ENCODE measurements at places on chromosomes 5 and 9. TPM values are rescaled to one million over a fixed set of nuclear protein-coding genes. Genes with fewer than 3 reads are reported as not detected.

Gene ELAVL2
- polyA plus RNA-seq: 2.8 TPM

Gene OR2V2
- polyA plus RNA-seq: not detected

Gene OR13C3
- polyA plus RNA-seq: not detected

DNA sequence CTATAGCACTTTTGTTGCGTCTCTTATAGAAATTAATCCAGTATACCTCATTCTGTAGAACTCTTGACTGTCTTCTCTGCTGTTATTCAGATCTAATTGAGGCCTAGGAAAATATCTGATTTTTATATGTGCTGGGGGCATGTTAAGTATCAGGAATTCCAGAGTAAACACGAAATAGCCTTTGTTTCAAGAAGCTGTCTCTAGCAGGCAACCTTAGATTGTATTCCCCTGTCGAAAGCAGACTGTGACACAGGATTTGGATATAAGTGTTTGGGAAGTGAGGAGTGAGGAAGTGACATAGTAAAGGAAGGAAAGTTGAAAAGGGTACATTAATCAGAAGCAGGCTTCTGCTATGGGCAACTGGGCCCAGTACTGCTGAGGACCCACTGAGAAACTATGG lies 72.1 kb upstream of the RASA1 start:
- no peak for DNase-seq

DNA sequence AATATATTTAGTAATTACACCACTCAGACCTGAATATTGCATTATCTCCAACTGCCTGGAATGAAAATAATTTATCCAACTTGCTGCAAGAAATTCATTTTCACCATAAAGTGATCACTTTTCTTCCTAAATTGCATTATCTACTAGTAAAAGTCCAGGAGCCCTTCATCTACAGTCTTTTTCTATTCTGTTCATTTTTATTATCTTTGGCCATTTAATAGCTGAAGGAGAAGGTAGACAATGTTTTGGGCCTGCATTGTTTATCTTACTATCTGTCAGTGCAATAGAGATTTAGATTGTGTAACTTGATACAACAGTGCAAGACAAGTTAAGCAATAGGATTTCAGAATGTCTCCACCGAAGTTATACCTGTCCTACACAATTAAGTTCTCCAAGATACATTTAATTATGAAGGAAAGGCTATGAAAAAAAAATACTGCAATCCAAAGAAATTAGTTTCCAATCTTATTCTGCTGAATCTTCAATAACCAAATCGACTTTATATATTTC lies 1339.7 kb upstream of the CDH6 start:
- DNase-seq: no peak

GRCh38 chr5:36374266-36374862 lies 72.7 kb upstream of the RANBP3L start:
- no peak for DNase-seq

DNA sequence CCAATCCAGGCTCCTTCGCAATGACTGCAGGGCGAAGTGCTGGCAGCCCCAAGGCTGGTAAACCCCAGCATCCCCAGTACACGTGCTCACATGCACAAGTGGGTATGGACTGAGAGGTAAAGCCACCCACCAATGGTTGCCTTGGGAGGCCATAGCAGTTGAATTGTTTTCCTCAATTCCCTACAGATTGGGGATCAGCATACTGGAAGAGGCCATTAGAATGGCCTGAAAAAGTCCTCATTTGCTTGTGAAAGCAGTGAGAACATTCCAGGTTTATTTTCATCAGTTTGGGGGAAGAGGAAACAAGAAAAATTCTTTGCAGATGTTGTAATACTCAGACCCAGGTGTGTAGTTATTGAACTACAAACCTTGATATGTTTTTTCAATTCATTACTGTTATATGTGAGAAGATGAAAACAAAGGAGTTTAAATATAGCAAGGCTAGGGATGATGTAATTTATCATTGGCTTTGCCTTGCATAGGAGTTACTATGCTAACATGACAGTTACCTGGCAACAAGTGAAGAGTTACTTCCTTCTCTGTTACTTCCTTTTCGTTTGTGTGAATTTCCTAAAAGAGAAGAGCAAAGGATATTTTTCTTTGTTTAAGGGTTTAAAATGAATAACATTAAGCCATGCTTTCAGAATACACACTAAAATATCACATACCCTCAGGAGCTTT lies 36.4 kb downstream of the MTMR12 start:
- DNase-seq: peak; percentile 28

DNA sequence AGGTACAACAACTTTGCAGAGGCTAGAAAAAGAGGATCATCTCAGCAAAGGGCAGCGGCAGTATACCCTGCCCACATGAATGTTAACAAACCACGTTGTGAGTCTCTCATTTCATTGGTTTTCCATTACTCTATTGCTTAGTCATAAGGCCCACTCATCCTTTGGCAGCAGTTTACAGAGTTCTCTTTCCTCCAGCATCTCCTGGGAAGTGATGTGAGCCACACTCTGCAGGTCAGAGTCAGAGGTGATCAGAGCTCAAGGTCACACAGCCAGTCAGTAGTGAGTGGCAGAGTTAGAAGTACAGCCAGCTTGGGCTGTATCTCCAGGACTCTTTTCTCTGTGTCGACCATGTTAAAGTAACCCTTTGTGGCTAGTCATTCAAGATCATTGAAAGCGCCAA lies 599.6 kb upstream of the GRAMD2B start:
- no peak for DNase-seq

DNA sequence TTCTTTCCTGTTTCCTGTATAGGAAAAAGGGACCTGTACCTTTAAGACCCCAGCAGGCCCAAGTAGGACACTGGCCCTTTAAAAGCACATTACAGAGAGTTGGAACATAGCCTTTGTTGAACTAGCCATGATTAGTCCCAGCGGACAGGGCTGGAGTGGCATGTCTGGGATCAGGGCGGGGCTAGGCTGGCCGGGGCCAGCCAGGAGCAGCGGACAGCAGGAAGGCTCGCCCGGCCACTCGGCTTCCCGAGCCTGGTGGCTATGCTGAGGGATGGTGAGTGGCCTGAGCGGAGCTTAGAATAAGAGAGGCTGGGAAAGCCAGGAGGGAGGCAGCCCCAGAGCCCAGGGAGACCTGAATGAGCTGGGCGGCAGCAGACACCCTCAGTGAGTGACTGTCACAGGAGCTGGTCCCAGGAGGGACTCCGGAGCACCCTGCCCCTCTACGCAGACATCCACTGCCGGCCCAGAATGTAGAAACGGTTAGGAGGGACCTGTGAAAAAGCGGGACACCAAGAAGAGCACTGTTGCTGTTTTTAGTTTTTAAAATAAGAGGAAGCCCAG lies 92.1 kb downstream of the DAB2IP start:
- peak; percentile 70 for DNase-seq

- no peak for DNase-seq
These were observed 14.7 kb downstream of the EQTN start for GRCh38 chr9:27282269-27282668.

Data from brain (organoid and tissue), 16 donors.